ELF-1 (cell line): ENCODE measurements at places on chromosomes 2 and 18.

DNA sequence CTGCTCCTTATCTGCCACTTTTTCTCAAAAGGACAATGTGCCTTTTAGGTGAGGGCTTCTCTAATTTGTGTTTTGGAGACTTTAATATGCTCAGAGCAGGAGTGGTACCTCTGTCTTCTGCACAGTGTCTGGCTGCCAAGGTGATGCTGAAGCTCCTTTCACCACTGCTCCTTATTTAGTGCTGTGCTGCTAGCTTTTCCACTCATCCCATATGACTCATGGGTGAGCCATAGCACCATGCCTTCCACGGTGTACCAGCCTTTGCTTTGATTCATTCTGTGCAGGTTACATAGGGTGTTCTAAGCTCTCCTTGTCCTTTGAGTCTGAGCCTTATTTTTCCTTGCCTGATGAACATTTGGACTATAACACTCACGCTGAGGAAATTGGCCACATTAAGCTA lies 202.4 kb downstream of the ARL6IP6 start:
- no peak for DNase-seq

GRCh38 chr18:48030616-48031480 lies 100.4 kb upstream of the SMAD2 start:
- DNase-seq = peak; percentile 73

DNA sequence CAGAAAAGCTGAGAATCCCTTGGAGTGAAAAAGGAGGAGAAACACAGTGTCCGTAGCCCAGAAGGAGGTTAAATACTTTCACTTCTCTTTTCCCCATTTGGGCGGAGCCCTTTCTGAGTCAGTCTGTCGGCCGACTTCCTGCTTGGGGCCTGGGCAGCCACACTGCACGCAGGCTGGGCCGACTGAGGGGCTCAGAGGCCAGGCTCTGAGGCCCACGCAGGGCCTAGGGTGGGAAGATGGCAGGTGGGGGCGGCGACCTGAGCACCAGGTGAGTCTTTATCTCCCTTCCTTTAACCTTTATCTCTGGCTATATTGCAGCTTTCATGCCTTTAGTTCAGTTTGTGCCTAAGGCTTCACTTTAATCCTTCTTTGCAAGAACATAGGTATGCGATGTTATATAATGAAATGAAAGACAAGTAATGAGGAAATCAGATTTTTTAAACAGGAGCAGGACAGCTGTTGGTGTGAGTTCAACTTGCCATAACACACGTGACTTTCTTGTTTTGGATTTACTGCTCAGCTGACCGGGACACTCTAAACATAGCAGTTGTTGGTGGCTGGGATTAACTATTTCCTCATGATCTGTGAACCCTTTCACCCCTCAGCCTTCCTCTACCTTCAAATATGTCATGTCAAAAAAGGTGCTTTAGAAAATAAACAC lies at the start of gene SP100:
Gene SP100, plus strand, starts transcription at position 141 of the 661 bp plus-strand sequence. Its CDS starts 96 bp downstream, at position 237.
- DNase-seq = peak; percentile 26

- no peak for DNase-seq
These were observed 99.4 kb downstream of the NEB start for GRCh38 chr2:151634736-151635467.

DNA sequence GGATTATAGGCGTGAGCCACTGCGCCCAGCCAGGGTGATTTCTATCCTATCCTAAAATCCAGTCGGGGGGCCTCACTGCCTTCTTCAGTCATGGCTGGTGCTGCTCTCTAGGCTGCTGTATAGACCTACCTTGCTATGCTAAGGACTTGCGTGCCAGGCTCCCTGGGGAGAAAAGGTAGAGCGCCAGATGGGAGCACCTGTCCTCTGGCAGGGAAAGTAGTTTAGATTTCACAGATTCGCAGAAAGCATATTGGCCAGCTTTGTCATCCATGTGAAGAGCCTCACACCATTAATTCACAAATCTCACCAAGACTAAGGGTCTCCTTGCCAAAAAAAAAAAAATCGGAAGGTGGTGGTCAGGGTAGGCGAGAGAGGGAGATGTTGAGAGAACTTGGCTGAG lies 217.6 kb downstream of the ATAD2B start:
- DNase-seq = no peak
